MG63 (cell line): ENCODE measurements at places on chromosomes 1 and 21.

DNA sequence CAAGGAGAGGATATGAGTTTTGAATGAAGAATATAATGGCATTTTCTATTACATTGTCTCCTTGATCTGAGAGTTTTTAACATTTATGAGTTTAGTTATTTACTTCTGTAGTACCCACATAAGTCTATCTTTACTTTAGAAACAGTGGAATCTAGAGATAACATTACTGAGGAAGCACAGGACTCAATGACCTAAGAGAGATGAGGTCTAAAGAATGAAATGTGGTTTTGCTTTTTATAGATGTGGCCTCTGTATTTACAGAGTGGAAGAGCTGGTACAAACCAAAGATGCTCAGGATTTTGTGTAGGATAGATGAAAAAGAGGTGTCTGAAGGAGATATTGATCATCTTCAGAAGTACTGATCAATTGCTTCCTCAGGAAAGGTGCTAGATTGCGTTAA lies 177.3 kb downstream of the KCTD3 start:
- DNase-seq, result no peak

- no peak for DNase-seq
These were observed 607.8 kb upstream of the ADGRL2 start for GRCh38 chr1:81192647-81193642.

DNA sequence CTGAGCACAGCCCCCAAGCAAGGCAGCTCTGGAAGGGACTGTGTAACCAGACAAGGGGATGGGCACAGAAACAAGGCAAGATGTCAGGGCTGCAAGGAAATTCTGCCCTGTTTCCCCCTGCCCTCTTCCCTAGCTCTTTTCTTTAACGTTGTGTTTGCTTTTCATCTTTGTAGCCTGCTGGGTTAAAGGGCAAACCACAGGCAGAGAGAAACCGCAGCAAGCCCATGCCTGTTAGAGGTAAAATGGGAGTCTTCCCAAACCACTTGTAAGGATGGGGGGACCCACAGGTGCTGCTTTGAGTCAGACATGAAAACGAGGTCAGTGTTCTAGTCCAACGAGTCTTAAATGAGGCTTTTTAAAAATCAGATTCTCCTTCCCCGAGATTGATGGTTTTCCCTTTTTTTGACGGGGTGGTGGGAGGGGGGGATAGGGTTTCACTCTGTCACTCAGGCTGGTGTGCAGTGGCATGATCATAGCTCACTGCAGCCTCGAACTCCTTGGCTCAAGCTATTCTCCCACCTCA lies 13.3 kb downstream of the TGFBR3 start:
- DNase-seq, result no peak

DNA sequence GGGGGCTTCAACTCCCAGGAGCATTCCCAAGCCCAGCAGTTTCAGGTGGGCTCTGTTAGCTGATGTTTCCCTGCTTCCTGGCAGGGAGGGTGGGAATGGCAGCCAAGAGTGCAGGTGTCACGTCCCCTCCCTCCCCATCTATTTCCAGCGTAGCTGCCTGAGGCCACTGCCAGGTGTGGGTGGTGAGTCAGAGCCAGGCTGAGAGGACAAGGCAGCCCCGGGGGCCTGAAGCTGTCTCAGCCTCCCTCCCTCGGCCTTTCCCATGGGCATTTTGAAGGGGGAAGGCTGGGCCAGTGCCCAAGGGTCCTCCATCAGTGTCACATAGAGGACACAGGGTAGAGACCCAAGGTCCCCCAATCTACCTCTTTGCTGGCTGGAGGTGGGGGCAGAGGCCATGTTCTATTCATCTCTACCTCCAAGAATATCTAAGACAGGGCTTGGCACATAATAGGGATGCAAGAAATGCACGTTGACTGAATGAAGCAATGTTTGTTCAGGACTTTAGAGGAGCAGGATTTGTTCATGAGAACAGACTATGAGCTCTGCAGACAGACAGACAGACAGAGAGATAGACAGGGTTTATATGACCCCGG lies 34.4 kb upstream of the ID3 start:
- DNase-seq, result no peak

- DNase-seq, result no peak
These were observed 15.0 kb upstream of the CDC42 start for GRCh38 chr1:22037520-22037919.

DNA sequence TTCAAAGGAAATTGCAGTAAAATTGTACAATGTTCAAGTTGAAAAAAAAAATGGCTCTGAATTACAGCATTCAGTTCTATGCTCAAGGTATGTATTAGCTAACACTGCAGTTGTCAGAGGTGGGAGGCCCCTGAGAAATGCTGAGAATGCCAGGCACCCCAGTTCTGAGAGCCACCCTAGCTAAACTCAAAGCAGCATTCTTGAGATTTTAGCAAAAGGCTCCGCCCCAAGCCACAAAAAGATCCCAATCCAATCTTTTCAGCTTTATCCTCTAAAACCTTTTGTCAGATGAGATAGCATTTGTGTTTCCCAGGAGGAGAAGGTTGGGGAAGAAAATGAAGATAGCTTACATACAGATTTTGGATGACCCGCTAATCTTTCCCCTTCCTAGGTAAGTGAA lies 68.8 kb downstream of the SMYD2 start:
- no peak for DNase-seq
